Mesothelial cell of epicardium (in vitro differentiated cells): ENCODE measurements at places on chromosomes 5 and 9.
A peak's percentile ranks its signal among the peaks of the same experiment; 100 is the strongest.

DNA sequence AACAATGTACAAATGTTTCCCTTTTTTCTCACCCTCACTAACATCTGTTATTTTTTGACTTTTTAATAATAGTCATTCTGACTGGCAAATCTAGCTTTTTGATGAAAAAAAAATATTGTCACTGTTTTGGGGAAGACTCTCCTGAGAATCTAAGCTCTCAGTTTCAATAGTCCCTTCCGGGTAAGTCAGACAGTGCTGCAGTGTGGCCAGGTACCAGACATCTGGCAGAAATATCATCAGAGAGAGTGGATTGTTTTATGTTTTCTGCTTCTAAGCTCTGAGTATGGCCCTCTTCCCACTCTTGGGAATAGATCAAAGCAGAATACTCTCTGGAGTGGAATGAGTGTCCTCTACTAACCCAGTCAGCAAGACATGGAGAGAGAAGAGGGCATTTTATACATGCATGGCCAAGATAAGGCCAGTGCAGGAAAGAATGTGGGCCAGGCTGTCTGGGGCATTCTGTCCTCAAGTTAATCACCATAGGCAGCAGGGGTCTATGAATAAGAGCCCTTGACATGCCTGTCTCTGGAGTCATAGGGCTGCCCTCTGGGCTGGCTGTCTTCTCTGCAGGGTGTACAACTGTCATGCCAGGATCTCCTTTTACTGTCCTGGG, 38.5 kb upstream of the OR2S2 start:
- no peak for DNase-seq

GRCh38 chr9:137302118-137302448, at the start of gene NRARP:
TSS of gene NRARP (minus strand) at chr9:137302271. CDS start at chr9:137301928, 343 bp downstream.
- peak; percentile 83 for DNase-seq

- no peak for DNase-seq
These were observed 36.3 kb upstream of the SHISAL2B start for GRCh38 chr5:64653766-64654560.

- DNase-seq = no peak
These were observed 148.2 kb downstream of the FBXL17 start for GRCh38 chr5:108233617-108234155.

GRCh38 chr5:132635873-132636272, 22.1 kb upstream of the IL13 start:
- DNase-seq = no peak

DNA sequence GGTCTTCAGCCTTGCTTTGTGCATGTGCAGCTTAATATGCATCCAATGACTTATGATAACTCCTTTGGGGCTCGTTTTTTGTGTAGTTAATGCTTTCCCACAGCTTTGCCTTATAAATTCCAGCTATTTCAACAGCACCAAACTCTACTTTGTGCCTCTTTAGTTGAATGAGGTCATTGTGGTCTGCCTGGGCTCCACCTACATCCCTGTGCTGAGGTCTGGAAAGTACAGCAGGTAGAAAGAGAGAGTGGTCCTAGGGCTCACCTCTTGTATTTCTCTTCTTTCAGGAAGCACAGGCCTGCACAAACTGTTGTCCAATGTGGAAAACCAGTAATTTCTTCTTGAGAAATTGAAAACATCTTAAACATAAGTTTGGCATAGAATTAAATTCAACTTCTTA, 167.2 kb downstream of the XRCC4 start:
- no peak for DNase-seq

DNA sequence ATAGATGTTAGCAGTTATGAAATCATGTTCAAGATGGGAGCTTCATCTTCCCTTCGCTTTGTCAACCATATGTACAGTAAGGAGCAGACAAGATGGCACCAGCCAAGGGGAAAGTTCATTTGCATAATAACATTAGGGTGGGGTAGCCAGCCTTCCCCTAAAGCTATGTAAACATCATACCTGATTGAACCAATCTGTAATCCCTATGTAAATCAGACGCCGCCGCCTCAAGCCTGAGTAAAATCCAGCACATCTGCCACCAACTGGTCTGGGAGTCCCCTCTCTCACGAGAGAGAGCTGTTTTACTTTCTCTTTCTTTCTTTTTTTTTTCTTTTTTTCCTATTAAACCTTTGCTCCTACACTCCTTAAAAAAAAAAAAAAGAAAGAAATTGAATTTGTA, 30.8 kb upstream of the REEP2 start:
- no peak for DNase-seq

- DNase-seq = no peak
These were observed 132.9 kb downstream of the RNF180 start for GRCh38 chr5:64298586-64298985.

GRCh38 chr5:5752844-5753243, 330.4 kb downstream of the ICE1 start:
- no peak for DNase-seq

- DNase-seq = no peak
These were observed 253.5 kb upstream of the ATP10B start for GRCh38 chr5:161105525-161105924.

DNA sequence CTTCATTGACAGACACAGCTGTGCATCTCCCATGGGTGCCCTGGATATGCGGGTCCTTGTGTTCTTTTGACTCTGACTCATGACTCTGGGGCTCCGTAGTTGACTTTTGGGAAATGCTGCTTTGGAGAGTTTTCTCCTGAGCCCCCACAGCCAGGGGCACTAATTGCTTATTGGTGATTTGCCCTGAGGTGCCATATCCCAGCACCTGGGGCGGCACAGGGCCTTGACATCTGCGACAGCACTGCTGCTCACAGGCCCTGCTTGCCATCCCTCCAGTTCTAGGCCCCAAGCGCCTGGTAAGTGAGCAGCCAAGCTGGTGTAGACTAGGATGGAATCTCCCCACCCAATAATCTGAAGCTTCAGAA, 75.1 kb downstream of the AMBP start:
- no peak for DNase-seq

DNA sequence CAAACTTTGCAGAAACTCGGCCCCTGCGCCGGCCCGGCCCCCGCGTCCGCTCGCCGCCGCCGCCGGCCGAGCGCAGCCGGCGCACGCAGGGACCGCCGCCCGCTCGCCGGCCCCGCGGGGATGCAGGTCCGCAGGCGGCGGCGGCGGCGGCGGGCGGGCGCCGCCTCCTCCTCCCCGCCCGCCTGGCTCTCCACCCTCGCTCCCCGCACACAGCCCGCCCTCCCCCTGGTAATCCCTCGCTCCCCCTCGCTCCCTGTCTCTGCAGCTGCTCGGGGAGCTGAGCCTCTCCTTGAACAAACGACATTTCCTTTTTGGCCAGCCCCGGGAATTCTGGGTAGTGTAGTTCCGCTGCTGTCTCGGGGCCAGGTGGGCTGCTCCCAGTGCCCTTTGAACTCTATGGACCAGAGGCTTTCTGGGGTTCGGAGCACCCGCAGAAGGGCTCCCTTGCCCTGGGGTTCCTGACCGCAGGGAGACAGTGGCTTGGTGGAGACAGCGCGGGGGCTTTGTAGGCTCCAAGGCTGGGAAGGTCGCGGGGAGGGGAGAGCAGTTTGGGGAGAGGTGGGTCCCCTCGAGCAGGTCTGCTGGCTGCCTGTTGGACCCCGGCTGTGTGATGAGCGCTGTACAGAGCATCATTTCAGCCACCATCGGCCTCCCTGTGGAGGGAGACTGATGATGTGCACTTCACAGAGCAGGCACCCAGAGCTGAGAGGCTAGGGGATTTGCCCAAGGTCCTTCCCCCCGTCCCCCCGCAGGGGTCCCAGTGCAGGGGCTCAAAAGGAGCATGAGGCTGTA, 1.8 kb upstream of the FAM78A start:
- DNase-seq = peak; percentile 68

DNA sequence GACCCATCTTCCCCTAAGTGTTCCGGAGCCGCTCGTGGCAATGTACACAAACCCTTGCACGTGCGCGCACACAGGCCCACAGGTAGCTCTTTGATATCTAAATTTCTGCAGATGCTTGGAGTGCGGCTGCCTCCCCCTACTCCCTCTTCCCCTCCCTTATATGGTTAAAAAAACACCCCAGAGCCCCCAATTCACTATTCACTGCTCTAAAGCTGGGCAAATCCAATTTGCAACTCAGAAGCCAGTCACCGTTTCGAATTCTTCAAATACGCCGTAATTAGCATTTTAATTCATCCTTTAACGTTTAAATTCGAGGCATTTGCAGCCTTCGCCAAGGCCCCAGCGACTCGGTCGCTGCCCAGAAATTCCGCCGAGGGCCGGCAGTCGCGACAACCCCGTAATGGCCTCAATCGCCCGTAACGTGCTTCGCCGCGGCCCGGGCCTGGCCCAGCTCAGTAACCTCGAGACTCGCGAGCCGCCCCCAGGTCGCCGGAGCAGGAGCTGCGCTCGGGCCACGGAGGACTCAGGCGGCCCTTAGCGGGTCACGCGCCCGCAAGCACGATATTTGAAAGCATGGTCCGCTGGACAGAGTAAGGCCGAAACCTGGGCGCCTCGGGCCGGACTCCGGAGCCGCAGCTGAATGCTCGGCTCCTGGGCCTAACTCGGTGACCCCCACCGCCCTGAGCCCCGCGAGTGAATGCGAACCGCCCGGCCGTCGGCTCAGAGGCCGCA, 1.3 kb downstream of the IRX2 start:
- DNase-seq = no peak

GRCh38 chr9:34171753-34172535, 6.9 kb upstream of the UBAP1 start:
- no peak for DNase-seq

GRCh38 chr9:13900449-13900848, 413.5 kb downstream of the NFIB start:
- no peak for DNase-seq
